AG08396 (cell line): ENCODE measurements at places on chromosomes 11 and 22.
A peak's percentile ranks its signal among the peaks of the same experiment; 100 is the strongest.

GRCh38 chr11:31442086-31442485 lies 67.3 kb downstream of the IMMP1L start:
- no peak for DNase-seq

DNA sequence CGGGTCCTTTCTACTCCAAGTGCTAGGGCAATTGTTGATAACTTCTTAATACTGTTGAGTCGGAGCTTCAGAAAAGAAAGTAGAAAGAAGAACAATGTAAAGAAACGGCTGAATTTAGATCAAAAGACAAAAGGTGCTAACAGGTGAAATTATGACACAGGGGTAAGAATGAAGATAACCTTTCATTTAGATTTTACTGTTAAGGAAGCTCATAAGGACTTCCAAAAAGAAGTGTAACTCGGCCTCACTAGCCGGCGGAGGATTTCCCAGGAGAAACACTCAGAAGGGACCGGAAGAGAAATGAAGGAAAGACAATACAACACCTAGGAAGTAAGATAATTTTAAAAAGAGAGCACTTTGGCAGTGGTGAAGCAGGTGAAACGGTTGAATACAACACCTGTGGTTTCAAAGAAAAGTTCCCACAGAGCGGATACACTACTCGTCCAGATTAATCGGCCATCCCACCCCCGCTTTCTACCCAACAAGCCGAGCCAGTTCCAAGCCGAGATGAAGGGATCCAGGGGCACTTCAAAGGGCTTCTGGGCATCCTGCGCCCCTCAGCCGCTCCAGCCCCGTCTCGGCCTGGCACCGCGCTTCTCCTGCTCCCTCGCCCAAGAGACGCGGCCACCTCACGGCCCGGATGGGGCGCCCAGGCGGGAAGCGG lies 737 bp downstream of the PPP2R1B start:
- peak; percentile 52 for DNase-seq

DNA sequence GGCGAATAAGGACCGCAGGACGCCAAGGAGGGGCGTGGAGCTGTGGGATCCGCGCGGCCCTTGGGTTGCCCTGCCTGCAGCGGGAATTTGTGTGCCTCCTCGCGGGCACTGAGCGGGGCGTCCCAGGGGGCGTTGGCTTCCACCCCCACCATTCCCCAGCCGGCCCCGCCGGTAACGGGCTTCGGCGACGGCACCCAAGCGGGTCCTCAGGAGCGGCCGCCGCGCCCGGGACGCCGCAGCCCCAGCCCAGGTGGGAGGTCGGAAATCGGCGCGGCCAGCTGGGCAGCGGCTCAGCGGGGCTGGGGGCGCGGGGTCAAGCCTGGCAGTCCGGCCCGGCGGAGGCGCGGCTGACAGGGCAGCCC lies 320 bp downstream of the CLTCL1 start:
- peak; percentile 50 for DNase-seq

- no peak for DNase-seq
Measured at GRCh38 chr11:133271206-133271605, 261.1 kb downstream of the OPCML start.

DNA sequence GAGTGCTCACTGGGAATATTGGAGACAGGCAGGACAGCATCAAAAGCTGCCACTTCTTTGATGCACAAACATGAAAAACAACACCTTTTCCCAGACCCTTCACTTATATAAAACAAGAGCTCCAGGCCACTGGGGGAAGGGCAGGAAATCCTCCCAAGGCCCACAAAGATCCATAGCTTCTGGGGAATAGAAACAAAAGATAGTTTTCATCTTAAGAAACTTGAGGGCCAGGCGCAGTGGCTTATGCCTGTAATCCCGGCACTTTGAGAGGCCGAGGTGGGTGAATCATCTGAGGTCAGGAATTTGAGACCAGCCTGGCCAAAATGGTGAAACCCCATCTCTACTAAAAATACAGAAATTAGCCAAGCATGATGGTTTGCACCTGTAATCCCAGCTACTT lies 15.3 kb downstream of the RTL6 start:
- DNase-seq: no peak

DNA sequence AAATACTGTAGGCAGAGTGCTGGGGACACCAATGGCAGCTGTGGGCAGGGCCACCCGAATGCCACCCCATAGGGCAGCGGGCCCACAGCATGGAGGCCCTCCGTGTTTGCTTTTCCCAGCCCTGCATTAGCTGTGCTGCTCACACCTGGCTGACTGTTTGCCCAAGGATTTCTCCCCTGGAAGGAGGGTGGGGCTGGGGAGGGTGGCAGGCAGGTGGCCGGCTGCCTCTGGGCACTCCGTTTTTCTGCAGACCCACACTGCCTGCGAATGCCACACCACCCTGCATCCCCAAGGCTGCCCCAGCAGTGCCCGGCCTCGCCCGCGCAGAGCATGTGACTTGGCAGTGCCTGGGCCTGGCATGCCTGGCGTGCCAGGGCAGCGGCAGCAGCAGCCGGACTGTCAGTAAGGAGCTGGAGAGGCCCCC lies 19.6 kb downstream of the DAGLA start:
- DNase-seq: no peak
